ENCODE measurements at places on chromosomes 1 and 21. TPM values are rescaled to one million over a fixed set of nuclear protein-coding genes. Genes with fewer than 3 reads are reported as not detected.
A peak's percentile ranks its signal among the peaks of the same experiment; 100 is the strongest.

DNA sequence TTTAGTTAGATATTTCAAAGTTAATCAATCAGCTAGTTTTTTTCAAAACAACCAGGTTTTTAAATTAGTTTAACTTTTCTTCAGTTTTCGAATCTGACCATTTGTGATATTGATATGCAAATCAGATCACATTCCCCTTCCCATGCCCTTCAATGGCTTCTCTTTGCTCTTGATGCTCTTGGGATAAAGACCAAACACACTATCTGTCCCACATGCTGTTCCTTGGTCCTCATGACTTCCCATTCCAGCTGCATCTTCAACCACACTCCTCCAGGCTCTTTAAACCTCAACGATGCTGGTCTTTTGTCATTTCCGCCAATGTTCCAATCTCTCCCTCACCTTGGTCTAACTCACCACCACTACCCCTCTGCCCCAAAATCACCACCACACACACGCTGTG, 285.8 kb downstream of the LMX1A start:
- DNase-seq: no peak

DNA sequence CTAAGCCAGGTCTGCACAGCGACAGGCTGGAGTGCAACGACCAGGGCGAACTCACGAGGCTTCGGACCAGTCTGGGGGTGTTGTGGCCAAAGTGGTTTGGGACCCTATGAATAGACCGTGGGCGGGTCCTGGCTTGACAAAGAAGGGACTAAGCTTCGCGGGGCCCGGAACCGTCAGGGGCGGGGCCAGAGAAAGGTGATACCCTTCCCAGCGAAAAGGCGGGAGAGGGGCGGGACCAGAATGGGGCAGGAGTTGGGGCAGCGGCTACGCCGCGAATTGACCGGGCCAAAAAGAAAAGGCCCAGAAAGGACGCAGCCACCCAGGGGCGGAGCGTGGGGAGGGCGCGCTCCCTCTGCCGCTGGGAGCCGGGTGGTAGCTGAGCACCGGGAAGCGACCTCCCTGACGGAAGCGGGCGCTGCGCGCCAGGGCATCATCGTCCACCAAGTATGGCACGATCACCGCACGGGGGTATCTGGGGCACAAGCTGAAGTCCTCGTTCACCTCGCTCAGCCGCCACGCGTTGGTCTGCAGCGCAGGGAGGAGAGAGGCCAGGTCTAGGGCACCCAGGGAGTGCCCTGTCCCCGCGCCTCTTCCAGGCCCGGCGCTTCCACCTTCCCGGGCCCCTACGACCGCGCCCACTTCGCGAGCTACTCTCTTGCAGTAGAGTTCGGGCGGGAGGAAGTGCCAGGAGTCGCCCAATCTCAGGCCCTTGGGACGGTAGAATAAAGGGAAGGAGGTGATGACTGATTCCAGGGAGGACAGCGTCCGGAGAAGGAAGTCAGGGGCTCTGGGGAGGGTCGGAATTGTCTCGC, 6.7 kb upstream of the FAM167B start:
- peak; percentile 93 for DNase-seq

GRCh38 chr1:9197186-9198099, 37.1 kb upstream of the H6PD start:
- no peak for DNase-seq

GRCh38 chr1:56473582-56474270, 105.6 kb downstream of the PLPP3 start:
- no peak for DNase-seq

GRCh38 chr21:35585878-35586277, 474.4 kb downstream of the SETD4 start:
- DNase-seq: no peak

DNA sequence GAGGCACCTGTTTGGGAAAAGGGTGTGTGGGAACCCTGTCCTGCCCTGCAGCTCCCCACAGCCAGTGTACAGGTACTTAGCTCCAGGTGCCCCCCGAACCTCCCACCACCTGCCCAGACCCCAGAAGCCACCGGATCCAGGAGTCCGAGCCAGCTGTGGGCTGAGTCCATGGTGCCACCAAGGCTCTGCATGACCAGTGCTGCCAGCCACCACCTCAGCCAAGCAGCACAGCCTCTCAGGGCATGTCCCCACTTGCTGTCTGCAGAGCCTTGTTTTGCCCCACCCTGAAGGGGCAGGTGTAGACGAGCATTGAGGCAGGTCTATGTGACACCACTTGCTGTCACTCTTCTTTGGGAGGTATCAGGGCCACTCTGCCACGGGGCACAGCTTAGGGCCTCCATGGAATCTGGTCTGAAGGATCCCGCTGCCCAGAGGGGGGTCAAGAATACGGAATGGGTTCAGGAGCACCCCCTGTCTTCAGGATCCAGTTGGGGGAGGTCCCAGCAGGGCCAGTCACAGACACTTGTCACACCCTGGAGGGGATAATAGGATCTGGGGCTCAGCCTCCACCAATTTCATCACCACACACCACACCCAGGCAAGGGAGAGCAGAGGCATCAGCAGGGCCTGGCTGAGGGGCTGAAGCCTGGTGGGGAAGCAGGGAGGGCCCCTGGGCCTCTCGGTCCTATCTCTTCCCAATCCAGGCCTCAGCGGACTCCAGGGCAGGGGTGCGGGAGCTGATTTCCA, 27.7 kb downstream of the ARHGEF19 start:
- DNase-seq: no peak

Gene FYB2
- total RNA-seq: 5.5 TPM

Gene RGS13
- total RNA-seq: 2.1 TPM

DNA sequence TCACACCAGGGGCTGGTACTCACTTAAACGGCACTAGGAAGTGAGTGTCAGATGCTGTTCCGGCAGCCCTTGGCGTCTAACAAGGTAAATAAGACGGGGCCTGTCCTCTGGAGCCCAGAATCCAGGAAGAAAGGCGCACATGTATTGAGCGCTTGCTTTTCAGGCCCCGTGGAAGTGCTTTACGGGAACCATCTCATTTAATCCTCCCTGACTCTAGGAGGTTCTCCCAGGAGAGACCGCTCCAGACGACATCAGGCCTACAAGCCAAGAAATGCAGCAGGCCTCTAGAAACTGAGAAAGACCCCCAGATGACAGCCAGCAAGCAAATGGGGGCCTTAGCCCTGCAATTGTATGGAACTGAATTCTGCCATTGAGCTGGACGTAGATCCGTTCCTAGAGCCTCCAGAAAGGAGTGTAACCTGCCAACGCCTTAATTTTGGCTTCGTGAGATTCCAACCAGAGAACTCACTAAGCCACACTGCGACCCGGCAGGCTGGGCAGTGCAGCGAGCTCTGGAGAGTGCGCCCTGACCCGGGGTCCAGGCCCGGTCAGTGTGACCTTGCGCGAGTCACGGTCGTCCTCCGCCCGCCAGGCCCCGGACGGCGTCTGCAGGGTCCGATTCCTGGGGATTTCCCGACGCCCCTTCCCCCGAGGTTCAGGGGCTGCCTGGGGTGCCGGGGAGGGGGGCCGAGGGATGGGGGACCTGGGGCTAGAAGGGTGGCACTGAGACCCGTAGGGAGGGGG, 532 bp upstream of the MANEAL start:
- peak; percentile 44 for DNase-seq

Gene TAS1R1
- not detected for total RNA-seq

Gene CLEC20A
- total RNA-seq: 0.47 TPM

DNA sequence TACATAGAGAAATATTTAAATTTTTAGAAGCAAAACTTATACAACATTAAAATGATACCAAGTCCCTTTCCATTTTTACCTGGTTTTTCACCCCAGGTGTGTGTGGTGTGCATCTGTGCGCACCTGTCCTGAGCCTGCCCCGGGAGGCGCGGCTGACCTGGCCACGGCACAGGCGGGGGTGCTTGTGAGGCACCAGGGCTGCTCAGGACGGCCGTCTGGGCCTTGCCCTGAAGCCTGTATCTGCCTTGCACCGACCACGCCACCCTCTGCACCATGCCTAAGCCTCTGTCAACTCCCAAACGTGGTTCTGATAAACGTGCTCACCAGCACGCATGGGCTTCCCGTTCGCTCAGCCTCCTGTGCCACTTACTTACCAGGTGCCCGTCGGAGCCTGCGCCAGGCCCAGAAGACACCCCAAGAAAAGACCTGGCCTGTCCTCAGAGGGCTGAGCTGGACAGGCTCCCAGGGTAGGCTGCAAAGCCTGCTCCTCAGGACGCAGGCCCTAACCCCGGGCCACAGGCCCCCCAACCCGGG, 20.9 kb downstream of the PANK4 start:
- no peak for DNase-seq

GRCh38 chr1:37807220-37807554, 403 bp upstream of the C1orf122 start:
- DNase-seq: no peak

GRCh38 chr1:84892705-84893618, at the start of gene LPAR3:
LPAR3 (minus strand) TSS chr1:84893206; CDS start chr1:84866120, 27,086 bp downstream.
- DNase-seq: peak; percentile 62
